ENCODE measurements at places on chromosomes 11 and 22.

- DNase-seq, result no peak
Observed at GRCh38 chr11:22276535-22276934, 61.6 kb upstream of the SLC17A6 start.

DNA sequence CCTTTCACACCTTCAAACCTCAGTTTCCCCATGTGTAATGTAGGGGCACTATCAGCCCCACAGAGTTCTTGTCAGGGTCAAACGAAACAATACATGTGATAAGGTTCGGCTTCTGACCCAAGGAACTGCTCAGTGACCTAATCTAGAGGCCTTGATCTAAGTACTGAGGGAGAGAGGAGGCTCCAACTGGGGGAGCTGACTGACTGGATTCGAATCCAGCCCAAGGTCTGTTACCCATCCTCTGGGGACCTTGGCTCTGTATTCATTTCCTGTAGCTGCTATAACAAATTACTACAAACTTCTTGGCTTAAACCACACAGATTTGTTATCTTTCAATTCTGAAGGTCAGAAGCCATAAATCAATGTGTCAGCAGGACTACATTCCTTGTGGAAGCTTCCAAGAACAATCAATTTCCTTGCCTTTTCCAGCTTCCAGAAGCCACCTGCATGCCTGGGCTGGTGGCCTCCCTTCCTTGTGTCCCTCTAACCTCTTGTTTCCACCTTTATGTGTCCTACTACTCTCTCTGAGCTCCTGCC is 10.7 kb upstream of the ANAPC15 start:
- no peak for DNase-seq

DNA sequence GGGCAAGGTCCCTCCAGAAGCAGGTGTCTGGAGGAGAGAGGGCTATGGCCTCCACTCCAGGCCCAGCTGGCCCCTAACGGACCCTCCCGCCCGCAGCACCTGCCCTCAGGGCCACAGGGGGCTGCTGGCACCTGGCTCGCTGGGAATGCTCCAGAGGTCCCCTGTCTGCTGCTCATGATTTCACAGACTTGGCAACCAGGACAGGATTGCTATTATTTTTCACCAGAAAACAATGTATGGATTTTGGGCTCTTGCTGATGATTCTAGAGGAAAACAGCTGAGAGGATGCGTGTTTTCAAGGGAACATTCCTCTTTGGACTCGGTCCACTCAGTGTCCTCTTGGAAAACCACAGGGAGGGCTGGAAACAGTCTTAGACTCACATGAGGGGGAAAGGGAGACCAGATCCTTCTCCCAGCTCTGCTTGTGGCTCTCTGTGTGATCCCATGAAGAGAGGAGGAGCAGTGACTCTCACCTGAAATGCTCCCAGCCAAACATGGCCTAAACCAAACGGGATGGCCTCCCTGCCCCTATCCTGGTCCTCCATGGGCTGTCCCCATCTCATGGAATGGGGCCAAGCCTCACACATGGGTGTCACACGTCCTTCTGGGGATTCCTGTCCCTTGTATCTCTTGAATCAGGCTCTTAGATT is 15.8 kb downstream of the MYEOV start:
- DNase-seq, result no peak

GRCh38 chr22:49664891-49665290 is 162.8 kb downstream of the BRD1 start:
- no peak for DNase-seq

DNA sequence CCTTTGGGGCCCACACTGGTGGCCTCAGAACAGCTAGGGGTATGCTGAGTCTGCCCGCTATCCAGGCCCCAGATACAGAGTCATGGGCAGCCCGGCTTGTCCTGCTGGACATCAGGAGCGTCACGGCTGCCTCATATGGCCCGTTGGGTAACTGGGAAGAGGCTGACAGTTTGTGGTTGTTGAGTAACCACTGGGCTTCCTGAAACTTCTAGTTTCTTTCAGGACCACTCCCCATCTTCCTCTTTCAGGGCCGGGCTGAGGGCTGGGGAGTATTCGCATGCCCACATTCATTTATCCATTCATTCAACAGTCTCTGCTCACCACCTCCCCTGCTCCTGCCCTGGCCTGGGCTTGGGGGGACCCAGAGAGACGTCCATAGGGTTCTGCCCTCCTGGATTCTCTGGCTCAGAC is 13.4 kb upstream of the P2RY2 start:
- DNase-seq, result no peak

DNA sequence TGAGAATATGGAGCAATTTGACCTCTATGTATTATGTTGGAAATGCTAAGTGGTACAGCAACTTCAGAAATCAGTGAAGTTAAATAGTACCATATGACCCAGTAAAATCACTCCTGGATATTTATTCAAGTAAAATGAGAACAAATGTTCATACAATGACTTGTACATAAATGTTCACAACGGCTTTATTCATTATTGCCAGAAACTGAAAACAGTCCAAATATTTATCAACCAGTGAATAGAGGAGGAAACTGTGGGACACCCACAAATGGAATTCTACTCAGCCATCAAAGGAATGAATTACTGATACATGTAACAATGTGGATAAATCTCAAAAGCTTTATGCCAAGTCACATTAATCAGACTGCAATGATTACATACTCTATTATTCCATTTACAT is 416.3 kb downstream of the AASDHPPT start:
- no peak for DNase-seq

DNA sequence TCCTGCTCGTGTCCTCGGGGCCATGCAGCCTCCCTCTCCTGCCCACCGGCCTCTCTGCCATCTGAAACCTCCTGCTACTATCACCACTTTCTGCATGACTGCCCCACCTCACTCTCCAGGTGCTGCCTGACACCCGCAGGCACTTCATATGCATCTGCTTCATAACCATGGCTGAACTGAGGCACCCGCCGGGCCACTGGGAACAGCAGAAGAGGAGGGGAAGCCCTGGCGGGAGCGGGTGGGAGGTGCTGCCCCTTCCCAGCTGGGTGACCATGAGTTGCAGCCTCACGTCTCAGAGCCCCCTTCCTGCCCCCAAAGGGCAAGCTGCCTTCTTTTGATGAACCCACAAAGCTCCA is 21.7 kb upstream of the PICK1 start:
- DNase-seq, result no peak

DNA sequence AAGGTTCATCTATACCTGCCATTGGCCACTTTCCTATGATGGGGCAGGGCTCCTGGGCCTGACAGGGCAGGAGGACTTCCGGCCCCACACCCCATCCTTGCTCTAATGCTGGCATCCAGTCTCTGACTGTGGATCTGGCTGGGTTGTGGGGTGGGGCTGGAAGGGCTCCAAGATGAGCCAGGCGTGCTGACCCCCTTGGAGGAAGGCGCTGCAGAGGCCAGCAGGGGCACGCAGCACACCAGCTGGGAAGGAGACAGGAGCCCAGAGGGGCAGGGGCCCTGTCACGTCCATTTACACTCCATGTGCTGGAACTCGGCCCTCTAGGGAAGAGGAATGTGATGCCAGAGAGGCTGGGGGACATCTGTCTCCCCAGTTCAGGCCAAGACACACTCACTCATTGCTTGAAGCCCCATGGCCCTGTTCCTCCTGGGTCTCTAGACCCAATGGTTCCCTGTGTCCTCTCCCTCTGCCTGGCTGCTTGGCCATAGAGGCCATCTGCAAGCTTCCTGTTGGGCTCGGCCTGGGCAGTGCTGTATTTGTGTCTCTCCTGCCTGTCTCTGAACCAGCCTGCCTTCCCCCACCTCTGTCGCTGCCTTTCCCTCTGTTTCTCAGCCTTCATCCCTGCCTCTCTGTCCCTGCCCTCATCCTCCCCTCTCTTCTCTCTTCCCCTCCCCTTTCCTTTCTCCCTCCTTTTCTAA is 67.5 kb upstream of the NECTIN1 start:
- DNase-seq, result no peak

Measured in CD4-positive, alpha-beta T cell treated with Interleukin-6 at 100 ng/mL for 8 hours (primary cell).